Activated gamma-delta T cell (primary cell): ENCODE measurements at places on chromosomes 2 and 18.

DNA sequence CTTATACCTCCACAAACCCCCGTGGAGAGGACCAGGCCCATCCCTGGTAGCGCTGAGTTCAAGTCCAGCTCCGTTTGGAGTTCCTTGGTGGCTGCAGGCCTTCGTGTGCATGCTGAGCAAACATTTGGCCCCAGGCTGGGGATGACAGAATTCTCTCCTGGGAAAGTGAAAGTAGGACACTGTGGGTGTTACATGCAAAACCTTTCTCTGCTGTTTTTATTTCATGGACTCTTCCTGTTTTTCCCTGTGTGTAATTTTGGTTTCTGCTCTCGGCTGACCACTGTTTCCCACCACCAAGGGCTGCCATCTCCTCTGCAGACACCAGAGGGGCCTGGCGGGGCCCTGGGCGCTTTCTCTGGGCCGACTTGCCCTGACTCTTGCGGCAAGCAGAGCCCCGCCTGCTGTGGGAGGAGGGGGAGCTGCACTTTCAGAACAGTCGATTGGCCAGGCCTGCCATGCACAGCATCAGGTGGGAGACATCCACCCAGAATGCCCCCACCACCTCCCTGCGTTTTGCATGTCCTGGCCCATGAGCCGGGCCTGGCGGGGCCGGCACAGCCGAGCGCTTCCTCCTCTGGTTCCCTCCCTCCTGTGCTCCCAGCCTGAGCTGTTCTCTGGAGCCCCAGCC lies 102.4 kb downstream of the CABLES1 start:
- no peak for DNase-seq

DNA sequence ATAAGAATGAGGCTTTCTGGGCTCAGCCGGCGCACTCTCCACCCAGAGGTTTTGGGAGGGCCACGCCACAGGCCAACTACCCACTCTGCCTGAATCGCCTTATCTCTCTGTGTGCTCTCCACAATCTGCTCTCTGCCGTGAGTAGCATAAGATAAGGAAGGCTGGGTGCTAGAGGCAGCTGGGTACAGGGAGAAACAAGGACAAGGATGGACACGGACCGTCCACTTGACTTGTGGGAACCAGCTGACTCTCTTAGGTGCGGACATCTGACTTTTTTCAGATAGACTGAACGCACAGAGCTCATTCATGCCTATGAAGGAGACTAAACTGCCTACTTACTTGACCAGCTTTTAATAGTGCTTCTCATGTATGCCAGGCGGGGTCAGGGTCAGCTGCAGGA lies 14.3 kb downstream of the NPAS2 start:
- no peak for DNase-seq

DNA sequence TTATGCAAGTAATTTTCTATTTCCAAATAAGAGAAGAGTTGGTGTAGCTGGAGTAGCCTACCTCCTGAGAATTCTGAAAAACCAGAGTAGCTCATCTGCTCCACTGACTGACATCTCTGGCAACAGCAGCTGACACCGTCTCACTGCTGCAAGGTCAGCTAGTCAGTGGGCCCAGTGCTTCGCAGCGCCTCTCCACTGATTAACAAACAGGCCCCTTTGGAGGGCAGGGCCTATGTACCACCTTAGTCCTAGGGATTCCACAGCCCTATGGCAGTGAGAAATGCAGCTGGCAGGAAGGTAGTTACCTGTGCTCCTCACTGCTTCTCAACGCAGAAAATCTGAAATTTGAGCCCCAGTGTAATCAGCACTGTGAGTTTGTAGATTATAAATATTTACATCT lies 97.5 kb downstream of the DLGAP1 start:
- DNase-seq = no peak

DNA sequence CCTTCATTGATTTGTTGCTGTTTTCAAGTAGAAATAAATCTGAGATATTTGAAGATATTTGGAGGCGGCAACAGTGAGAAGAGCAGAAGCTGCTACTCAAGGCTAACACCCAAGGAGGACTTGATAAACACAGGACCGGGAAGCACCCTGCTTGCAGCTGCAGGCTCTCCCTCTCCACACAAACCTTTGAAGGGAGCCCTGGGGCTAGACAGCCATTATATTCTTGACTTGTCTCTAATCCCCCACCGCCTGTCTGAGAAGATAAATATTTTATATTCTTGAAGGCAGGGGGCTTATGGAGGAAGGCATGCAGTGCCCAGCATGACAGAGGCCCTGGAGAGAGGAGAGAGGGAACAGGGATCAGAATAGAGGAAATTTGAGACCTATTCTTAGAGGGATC lies 50.9 kb upstream of the SMAD2 start:
- DNase-seq = no peak

DNA sequence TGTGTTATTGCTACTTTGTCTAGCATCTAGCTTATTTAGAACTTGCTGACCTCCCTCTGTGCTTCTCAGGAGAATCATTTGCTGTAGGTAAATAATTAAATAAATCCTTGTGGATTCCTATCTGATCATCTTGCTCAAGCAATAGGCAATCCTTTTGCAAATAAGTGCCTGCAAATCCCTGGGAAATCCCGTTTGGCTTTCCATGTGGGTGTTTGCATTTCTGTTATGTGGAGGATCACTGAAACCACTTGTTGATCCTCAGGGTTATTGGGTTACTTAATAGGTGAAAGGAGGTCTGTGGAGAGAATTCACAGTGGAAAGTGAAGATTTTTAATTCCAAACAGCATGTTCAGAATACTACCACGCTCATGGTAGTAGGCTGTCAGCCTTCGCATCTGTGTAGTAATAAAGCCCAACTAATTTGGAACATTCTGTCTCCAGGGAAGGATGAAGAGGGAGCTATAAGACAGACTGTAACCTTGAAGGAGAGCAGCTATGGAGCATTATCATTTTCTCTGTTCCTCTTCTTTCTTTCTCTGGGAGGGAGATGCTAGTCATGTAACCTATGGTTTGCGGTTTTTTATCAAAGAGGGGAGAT lies 72.5 kb downstream of the GULP1 start:
- no peak for DNase-seq

- no peak for DNase-seq
These were observed 63.6 kb downstream of the TRABD2A start for GRCh38 chr2:84817239-84817655.

DNA sequence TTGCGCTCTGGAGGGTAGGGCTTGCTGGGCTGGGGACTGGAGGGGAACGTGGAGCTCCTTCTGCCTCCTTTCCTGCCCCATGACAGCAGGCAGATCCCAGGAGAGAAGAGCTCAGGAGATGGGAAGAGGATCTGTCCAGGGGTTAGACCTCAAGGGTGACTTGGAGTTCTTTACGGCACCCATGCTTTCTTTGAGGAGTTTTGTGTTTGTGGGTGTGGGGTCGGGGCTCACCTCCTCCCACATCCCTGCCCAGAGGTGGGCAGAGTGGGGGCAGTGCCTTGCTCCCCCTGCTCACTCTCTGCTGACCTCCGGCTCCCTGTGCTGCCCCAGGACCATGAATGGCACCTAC lies 4.3 kb downstream of the GPR35 start:
- DNase-seq = no peak

DNA sequence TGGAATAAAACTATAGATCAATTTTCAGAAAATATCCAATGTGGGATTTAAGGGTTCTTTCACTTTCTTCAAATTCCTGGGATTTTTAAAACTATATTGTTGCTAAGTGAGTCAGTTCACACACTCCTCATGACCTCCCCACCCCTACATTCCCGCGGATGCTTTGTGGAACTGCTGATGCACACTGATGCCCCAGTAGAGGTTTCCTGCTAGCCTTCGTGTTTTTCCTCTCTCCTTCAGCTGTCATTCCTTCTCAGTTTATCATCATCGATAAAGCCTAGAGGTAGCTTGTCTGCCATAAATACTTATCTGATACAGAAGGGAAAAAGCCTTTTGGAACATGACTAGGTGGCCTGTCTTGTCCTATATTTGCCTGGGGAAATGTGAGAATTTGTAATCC lies 67.4 kb upstream of the GALNT5 start:
- no peak for DNase-seq

DNA sequence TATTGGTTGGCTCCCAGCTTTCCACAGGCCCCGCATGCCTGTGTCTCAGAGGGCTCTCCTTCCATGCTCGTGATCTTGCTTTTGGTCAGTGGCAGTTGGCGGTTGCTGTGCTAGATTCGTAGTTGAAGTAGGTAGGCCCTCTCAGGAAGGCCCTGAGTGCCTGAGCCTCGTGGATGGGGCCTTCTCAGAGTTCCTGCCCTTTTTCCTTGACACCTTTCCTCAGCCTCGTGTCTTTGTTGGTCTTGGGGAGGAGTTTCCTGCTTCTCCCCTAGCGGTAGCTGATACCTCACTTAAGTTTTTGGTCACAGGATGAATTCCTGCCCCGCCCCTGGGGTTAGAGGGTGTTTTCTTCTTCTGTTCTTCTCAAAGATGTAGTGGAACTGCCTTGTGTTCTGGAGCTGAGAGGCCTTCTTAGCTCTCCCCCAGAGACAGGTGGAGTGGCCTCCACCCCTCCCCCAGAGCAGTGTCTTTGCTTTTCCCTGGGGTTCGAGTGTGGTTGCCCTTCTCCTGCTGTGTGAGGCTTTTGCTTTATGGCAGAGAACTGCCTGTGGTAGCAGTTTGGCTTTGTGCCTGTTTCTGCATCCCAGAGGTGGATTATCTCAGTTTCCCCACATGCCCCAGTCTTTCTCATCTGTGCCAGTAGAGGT lies 94.8 kb downstream of the ZNF407 start:
- DNase-seq = no peak

- no peak for DNase-seq
These were observed 2.2 kb upstream of the SERPINB12 start for GRCh38 chr18:63539904-63540510.

DNA sequence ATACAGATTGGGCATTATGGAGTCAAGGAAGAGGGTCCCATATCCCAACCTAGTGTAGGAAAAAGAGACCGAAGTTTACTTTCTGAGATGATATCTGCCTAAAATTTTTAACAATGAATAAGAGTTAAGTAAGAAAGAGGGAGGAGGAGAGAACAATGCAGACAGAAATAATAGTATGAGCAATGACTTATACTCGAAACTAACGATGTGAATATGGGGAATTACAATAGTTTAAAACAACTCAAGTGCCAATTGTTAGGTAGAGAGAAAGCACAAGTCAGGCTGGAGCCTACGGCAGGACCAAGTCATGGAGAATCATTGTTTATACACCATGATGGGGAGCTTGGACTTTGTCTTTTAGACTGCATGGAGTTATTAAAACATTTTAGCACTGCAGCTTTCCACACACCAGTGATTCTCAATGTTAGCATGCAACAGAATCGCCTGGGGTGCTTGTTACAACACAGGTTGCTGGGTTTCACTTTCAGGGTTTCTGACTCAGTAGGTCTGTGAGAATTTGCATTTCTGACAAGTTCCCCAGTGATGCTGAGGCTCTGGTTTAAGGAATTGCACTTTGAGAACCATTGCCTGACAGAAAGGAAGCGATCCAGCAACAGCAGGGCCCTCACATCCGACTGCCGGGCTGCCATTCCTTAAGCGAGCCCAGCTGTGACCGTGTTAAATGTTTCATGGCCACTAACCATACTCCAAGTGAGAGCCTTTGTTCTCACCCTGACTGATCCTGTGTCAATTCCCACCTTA lies 511.2 kb downstream of the DCDC2C start:
- no peak for DNase-seq

GRCh38 chr2:22282220-22282619 lies 1102.8 kb upstream of the KLHL29 start:
- no peak for DNase-seq

- no peak for DNase-seq
These were observed 85.6 kb upstream of the SPTBN1 start for GRCh38 chr2:54370405-54371104.

DNA sequence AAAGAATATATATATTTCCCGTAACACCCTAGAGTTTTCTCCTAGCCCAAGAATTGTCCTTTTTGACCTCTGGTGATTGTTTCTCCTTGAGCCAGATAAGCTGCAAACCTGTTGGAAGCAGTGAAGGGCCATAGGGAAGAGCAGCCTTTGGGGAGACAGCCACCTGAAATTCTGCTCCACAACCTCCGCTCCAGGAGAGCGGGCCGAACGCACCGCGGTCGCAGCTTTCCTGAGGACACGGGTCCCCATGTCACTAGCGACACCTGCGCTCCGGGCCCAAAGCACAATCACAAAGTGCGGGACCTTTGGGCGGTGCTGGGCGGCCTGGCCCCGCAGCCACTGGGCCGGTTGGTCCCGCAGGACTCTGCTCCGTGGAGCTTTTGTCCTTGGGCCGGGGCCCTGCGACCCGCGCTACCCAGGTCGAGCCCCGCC lies 557 bp upstream of the DSG2 start:
- no peak for DNase-seq

DNA sequence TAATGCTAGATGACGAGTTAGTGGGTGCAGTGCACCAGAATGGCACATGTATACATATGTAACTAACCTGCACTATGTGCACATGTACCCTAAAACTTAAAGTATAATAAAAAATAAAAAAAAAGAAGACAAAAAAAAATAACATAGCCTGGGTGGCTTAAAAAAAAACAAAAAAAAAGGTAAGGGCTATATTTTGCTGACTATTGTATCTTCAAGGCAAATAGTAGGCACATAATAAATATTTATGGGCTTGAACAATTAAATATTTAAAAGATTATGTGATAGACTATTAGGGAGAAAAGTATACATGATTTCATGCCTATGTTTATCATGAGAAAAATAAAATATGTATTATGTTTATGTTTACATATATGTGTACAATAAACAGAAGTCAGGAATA lies 99.4 kb downstream of the CCDC148 start:
- no peak for DNase-seq

- no peak for DNase-seq
These were observed 1.7 kb downstream of the ACVR2A start for GRCh38 chr2:147846412-147847081.

- no peak for DNase-seq
These were observed 541.0 kb upstream of the ZEB2 start for GRCh38 chr2:145060876-145061275.

DNA sequence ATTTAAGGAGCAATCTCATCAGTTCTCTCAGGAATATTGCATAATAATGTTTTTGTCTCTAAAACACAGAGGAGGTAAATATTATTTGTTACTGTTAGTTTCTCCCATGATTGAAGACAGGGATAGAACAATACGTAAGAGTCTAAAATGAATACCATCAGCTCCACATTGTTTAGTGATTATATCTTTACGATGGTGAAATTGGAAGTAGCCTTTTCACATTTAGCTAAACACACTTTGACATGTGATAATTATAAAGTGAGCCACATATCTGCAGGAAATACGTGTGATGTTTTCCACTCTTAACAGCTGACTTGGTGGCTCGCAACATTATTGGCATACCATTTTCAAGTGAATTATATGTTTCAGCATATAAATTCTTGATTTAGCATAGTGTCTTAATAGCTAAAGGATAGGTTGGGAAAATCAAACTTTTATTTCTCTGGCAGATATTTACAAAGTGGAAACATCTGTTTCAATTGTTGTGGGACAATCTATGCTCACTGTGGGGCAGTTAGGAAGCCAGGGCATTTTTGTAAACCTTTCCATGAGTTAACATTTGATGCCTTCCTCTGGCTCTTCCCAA lies 208.1 kb upstream of the RASGRP3 start:
- no peak for DNase-seq

DNA sequence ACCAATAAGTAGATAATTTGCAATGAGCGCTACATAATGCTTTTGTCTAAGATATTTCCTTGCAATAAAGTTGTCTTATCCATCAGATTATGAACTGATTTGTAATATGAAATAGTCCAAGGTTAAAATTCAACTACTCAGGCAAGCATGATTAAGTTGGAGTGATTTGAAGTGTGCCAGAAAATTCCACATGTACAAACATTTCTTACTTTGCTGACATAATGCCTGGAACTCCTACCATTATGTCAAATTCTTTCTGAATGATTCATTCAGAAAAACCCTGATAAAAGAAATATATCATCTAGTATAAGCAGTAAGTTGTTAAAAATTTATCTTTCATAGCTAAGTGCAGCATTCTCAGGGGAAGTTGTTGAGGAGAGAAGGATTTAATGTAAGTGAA lies 87.3 kb downstream of the CBLN2 start:
- DNase-seq = no peak
